H4 (cell line): ENCODE measurements at places on chromosomes 6 and 20. TPM values are rescaled to one million over a fixed set of nuclear protein-coding genes. Genes with fewer than 3 reads are reported as not detected.

DNA sequence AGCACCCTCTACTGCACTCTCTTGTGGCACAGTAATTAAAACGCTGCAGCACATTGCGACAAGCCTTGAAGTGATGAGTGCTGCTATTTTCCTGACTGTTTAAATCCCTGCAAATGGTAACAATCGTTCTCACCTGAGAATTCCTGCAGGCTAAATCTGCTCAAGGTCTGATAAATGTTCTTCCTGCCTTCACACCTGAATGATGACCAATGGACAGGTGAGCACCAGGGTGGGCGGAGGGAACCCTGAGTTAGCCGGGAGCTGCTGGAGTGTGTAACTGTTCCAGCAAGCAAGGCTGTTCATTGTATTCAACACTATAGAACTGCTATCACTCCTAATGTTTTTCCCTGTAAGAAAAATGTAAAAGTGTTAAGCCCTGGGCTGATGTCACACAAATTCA is 4.0 kb downstream of the DACT2 start:
- no peak for DNase-seq

GRCh38 chr20:46206025-46206424 is 87.9 kb downstream of the CD40 start:
- peak; percentile 63 for DNase-seq

- DNase-seq = no peak
Observed at GRCh38 chr6:72930556-72931132, 294.7 kb downstream of the KHDC1L start.

- peak; percentile 76 for DNase-seq
Observed at GRCh38 chr6:154164397-154164796, 125.4 kb downstream of the OPRM1 start.

GRCh38 chr6:155050311-155050710 is 55.2 kb downstream of the TIAM2 start:
- no peak for DNase-seq

GRCh38 chr6:141265756-141266623 is 866.7 kb upstream of the GJE1 start:
- DNase-seq = no peak

DNA sequence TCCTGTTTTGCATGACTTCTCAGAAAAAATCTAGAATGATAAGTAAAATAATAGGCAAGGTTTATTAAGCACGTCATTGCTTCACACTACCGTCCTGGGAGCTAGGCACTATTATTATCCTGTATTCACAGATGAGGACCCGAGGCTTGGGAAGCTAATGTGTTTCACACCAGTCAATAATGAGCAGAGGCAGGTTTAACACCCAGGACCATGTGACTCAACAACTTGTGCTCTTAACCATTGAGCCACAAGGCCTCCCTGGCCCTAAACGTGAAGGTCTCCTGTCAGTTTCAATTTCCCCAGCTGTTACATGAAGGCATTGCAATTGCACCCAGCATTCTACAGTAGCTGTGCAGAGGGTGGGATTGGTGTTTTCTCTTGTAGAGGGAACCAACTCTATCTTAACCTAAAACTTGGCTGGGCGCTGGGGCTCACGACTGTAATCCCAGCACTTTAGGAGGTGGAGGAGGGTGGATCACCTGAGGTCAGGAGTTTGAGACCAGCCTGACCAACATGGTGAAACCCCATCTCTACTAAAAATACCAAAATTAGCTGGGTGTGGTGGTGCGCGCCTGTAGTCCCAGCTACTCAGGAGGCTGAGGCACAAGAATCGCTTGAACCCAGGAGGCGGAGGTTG is 191.2 kb downstream of the BCAS1 start:
- DNase-seq = no peak

DNA sequence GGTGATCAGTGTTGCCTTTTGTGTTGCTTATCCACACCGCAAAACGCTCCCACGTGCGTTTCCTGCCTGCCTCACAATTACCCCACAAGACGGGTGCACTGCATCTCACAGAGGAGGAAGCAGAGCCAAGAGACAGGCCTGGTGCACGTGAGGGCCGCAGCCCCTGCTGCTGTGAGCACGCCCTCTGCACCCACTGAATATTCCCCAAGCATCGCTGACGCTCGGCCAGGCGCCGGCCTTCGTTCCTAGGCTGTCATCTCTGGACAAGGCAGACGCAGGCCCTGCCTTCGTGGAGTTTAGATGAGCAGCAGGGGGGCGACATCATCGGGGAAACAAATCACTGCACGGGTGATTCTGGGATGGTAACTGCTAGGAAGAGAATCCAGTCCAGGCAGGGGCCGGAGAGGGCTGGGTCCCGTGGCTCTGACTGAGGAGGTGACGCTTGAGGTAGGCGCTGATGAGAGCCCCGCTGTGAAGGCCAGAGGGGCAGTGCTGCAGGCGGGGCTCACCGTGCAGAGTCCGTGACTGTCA is 162.4 kb upstream of the QKI start:
- DNase-seq = no peak

GRCh38 chr6:111803804-111804203 is 69.4 kb downstream of the FYN start:
- DNase-seq = peak; percentile 68

DNA sequence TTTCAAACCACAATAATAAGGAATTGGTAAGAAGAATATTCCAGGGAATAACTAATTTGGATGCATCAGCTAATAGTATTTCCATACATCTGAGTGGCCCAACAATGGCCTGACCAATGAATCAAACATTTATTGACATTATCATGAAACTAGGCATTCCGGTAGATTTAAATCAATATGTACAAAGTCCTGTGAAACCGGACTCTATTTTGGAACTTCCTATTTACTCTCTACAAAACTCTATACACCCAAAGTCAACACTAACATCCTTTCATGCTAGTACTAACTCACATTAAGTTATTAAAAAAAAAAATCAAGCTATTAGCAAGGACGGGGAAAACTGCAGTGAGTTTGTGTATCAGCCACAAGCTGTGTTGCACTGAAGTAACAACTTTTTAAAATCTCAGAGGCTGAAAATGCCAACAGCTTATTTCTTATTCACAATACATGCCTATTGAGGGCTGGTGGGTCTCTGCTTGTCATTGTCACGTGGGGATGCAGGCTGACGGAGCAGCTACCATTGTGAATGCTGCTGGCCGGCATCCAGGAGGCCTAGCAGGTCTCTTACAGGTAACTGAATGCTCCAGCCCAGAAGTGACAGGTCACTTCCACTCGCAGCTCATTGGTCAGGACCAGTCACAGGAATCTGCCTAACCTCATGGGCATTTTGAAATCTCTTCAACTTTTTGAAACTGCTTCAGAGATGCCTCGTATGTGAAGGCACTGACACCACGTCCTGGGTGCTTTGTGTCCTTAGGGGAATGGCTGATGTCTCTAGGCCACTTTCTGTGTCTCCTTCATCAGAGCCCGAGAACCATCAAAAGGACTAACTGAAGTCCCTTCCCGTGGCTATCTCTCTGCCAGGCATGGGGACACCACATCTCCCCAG is 76.3 kb downstream of the SLC22A23 start:
- no peak for DNase-seq

GRCh38 chr20:24017458-24017755 is 28.8 kb upstream of the GGTLC1 start:
- no peak for DNase-seq

The CGA gene
- total RNA-seq = not detected in 2 replicates

The KCNB1 gene
- 0.02 TPM in 1 of 2 replicates, not detected in the other for total RNA-seq

The SLC52A3 gene
- total RNA-seq = 0.12 TPM in 1 of 2 replicates, not detected in the other
